ENCODE measurements at places on chromosomes 16 and 17.
A peak's percentile ranks its signal among the peaks of the same experiment; 100 is the strongest.

- DNase-seq, result peak; percentile 33
Observed at GRCh38 chr17:60525328-60525684, 736 bp downstream of the APPBP2 start.

- DNase-seq, result no peak
Observed at GRCh38 chr17:673200-673681, 41.4 kb downstream of the VPS53 start.

- DNase-seq, result no peak
Observed at GRCh38 chr17:76612977-76613851, 27.6 kb upstream of the ST6GALNAC2 start.

GRCh38 chr16:61050547-61050946 is 985.7 kb downstream of the CDH8 start:
- no peak for DNase-seq

GRCh38 chr17:79048826-79049755 is 25.1 kb downstream of the C1QTNF1 start:
- DNase-seq, result no peak

DNA sequence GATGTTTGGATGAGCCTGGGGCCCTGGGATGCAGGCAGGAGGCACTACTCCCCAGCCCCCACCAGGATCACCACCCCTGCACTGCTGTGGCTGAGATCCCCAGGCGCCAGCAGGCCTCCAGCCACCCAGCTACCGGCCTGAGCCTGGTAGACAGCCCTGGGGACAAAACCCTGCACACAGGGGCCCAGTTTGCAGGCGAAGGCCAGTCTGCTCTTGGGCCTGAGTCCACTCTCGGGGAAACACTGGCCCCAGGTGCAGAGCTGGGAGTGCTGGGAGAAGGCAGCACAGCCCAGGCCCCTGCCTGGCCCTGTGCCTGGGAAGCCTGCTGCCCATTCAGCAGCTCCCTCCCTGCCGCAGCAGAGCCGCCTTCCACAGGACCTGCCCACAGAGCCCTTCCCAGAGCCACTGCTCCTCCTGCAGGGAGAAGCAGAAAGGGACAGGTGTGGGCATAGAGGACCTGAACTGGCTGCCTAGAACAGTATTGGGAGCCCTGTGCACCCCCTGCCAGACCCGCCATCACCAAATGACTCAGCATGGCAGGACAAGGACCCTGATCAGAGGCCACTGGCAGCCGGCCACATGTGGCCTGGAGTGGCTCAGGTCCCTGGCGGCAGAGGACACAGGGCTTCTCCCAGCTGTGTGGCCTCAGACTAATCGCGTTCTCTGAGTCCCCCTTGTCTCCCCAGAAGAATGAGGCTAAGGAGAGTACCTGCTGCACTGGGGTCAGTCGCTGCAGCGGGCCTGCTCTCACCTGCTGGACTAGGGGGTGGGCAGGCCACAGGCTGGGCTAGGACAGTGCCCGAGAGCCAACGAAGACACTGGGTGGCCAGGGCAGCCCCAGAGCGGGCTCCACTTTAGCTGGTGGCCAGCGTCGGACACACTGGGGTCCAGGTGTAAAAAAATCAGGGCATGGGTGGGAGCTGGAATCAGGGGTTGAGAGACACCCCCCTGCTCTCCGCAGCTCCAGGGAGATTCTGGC is 10.7 kb downstream of the MSRB1 start:
- DNase-seq, result peak; percentile 36

DNA sequence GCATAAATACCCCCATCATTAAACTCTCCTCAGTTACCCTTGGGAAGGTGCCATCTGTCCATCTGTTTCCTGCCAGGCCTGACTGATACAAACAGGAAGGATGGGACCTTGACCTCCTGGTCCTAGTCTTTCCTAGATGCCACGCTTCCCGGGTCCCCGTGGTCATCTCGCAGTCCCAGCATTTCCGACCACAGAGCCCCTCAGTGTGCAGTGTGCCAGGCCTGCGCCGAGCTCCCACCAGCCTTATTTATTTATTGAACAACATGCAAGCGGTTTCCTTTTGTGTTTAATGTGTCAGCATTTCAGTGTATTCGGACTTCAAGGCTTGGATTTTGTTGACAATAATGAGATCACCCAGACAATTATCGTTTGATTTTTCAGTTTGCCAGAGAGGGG is 45.6 kb upstream of the NKD1 start:
- no peak for DNase-seq

GRCh38 chr17:77579131-77579530 is 379.4 kb upstream of the TNRC6C start:
- DNase-seq, result no peak

DNA sequence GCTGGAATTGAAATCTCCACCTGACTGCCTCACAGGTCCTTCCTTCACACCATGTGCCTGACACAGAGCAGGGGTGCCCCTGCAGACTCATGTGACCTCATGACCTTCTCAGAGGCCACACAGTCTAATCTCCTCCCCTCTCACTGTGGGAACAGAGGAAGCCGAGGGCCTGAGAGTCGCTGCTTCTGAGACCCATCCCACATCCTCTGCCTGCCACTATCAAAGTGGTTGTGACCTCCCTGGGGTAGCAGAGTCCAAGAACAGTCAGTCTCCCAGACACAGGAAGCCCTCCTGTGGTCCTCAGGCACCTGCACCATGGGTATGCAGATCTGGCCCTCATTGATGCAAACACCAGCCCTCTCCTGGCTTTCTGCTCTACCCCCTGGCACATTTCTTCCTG is 78.5 kb downstream of the RAB11FIP4 start:
- no peak for DNase-seq

DNA sequence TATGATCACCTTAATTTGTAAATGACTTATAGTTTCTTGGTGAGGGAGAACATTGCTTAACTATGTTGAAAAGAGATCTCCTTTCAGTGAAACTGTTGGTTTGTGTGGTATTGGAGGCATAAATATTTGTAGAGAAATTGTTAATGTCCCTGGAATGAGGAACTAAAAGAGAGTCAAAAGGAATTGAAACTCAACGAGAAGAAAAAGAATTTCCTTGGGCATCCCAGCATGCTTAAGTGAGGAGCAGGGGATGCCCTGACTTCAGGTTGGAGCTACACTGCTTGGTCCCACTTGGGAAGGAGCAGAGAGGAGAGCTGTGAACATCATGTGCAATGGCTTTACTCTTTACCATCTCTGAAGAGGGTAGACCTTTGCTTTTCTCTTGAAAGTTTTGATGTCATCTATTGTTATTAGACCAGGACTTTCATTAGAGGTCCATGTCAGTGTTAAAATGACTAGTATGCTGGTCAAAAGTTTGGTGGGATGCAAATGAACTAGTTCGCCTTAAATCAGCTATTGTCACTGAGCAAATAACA is 21.7 kb downstream of the KRT23 start:
- DNase-seq, result no peak

GRCh38 chr17:10177913-10178505 is 20.4 kb downstream of the GAS7 start:
- DNase-seq, result peak; percentile 16

- no peak for DNase-seq
Observed at GRCh38 chr16:19644877-19645276, 73.2 kb downstream of the KNOP1 start.

- no peak for DNase-seq
Observed at GRCh38 chr16:12162151-12162985, 185.8 kb downstream of the SNX29 start.

GRCh38 chr16:73095885-73096421 is 48.0 kb upstream of the ZFHX3 start:
- DNase-seq, result no peak

DNA sequence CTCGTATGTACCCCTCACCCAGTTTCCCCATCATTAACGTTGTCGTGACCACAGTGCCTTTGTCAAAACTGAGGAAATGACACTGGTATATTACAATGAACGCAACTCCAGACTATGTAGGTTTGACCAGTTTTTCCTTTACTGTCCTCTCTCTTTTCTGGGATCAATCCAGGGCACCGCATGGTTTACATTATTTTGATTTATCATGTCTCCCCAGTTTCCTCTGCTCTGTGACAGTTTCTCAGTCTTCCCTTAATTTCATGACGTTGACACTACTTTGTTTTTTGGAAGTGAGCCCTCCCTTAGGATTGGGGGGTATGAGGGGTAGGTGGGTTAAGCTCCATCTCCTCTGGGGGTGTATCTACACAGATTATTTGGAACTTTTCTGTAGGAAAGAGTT is 76.1 kb upstream of the LGALS9 start:
- no peak for DNase-seq

DNA sequence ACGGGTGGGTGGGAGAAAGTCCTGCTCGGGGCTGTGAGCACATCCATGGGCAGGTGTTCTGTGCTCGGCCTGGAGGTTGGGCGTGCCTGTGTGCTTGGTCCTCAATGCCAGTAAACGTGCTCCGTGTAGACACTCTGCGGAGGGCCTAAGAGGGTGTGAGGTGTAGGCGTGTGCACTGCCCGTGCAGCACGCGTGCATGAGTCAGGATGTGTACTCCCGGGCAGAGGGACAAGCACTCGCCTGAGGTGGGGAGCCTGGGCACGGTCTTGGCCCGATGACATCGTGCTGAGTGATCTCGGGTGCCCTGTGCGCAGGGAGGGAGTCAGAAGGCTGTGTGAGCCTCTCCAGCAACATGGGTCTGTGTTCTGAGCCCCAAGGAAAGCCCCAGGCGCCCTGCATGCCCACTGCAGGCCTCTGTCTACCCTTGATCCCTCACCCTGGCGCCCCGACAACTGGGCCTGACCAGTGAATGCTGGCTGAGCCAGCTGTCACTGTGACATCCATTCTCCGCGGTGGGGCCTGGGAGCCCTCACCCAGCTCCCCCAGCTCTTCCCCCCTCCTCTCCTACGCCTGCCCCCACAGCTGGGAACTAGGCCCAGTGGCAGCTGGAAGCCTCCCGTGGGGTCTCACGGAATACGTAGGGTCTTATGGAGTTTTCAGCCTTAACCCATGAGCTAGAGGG is 23.5 kb upstream of the NXPH3 start:
- DNase-seq, result peak; percentile 31

- no peak for DNase-seq
Observed at GRCh38 chr16:66851166-66851964, 7.2 kb downstream of the CA7 start.

DNA sequence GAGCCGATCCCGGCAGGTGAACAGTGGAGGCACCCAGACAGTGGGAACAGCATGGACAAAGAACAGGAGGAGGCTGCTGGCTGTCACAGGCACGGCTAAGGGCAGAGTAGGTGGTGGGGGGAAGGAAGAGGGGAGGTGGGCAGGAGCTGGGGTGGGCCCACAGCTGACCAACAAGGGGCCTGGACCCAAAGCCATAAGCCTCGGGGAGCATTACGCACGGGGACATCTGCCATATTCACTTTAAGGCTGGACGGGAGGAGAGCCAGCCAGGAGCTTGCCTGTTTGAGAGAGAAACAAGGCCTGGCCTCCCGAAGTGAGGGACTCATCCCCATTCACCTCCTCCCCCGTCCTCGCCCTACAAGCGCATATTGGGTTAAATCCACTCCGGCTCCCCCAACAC is 19.6 kb upstream of the HAP1 start:
- no peak for DNase-seq

GRCh38 chr16:85754413-85754812 is 3.5 kb upstream of the C16orf74 start:
- no peak for DNase-seq

GRCh38 chr16:59369523-59369922 is 635.4 kb upstream of the GOT2 start:
- DNase-seq, result no peak

- DNase-seq, result no peak
Observed at GRCh38 chr17:82752371-82753200, 721 bp downstream of the TBCD start.

Data from A172 (cell line).